Suprapubic skin (tissue), 4 donors: ENCODE measurements at places on chromosomes 2 and 18. TPM values are rescaled to one million over a fixed set of nuclear protein-coding genes. Genes with fewer than 3 reads are reported as not detected.

DNA sequence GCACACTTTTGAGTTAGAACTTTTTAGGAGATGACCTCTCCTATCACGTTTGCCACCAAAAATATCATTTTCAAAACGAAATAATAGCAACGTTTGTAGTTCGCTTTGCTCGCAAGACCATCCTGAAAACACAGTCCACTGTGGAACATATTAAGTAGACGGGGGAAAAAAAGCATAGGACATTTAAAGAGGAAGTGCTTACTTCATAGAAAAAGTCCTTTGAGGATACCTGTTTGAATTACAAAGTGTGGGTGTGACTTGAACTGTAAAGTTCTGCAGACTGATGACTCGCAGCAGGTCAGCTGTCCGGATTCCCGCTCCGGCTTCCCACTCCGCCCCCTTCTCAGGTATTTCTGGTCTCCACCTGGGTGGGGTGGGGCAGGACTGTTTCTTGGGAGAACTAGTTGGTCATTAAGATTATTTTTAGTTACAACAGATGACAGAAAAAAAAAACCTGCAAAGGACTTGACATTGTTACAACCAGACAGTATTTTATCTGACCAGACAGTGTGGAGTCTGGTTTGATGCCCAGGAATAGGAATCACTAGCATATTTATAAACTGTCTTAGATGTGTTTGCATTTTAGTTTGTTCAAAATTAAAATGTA, 13.3 kb downstream of the CNOT11 start:
- no peak for DNase-seq
- no peaks in the 10 kb centered on the region for H3K27me3 ChIP-seq
- H3K4me3 ChIP-seq = no peak overlapping the region

DNA sequence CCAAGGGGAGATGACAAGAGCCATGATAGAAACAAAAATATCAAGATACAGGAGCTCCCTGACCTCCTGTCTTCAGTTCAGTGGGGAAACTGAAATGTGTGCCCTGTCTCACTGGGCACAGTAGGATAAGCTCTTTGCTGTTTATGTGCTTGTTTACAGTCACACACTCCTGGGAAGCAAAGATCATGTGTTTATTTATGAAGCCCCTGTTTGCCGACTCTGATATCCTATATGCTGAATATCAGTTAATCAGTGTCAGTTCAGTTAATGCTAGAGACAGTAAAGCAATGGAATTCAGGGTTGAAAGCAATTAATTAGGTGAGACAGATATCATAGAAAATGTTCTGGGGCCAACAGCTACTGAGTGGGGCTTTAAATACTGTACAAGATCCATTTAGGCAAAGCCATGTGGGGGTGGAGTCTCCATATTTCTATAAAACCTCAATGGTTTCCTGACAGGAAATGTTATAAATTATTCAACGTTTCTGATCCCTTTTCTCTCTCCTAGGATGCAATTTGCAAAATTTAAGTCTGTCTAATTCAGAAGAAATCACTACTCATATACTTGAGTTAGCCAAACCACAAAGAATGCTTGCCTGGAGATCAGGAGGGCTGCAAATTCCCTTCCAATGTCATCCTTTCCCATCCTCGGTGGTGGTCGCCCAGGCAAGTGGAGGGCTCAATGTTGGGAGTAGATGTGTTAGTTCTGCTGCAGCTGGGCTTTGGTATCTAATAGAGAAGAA, 551.3 kb downstream of the CMPK2 start:
- DNase-seq = no peak
- no peaks in the 10 kb centered on the region for H3K36me3 ChIP-seq
- H3K27me3 ChIP-seq = peaks cover 3% of the 10 kb centered on the region
- H3K27ac ChIP-seq = no peak overlapping the region
- no peak overlapping the region for H3K4me3 ChIP-seq

- H3K4me3 ChIP-seq = no peak overlapping the region
- no peaks in the 10 kb centered on the region for H3K4me1 ChIP-seq
- H3K36me3 ChIP-seq = no peaks in the 10 kb centered on the region
- H3K27ac ChIP-seq = no peak overlapping the region
- DNase-seq = no peak
These were observed 15.3 kb downstream of the LGALSL start for GRCh38 chr2:64469261-64469660.

DNA sequence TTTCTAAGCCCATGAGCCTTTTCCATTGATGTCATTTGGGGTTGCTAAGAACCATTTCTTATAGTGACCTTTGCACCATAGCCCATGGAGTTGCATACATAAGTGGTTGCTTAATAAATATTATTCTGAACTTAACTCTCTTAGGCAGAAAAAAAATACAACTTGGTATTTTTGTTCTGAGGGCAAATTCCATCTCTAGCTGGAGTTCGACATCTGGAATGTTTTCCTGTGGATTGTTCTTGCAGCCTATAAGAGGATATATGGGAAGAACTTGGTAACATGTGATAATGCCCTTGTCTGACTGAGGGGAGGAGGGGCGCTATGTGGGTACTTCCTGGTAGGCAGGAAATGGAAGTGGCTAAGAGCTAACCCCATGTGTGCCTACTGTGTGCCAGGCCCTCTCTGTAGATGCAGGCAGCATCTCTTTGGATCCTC, 20.7 kb downstream of the IGFBP2 start:
- no peak overlapping the region for H3K27ac ChIP-seq
- H3K36me3 ChIP-seq = no peaks in the 10 kb centered on the region

DNA sequence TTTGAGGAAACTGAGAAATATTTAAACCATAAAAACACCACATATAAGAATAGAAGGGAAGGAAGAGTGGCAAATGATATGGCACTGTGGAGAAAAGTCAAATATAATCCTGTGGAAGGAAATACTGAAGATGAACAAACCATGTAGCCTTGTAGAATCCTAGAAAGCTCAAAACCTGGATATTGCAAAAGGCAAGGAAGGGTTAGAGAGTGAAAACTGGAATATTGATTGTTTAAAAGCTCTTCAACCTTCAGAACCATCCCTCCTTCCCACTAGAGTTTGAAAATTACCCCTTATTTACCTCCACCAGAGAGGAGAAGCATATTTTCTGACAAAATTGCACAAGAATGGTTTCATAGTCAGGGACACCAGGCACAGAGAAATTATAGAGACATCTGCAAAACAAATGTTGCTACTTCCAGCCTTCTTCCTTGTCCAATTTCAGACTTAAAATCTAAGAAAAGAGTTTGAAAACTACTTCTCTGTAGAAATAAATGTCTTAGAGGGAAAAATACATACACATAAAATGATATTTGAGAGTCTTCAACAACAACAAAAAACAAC, 48.0 kb downstream of the ANTXR1 start:
- H3K4me3 ChIP-seq = no peak overlapping the region
- no peaks in the 10 kb centered on the region for H3K27me3 ChIP-seq
- DNase-seq = no peak
- no peak overlapping the region for H3K27ac ChIP-seq
- H3K4me1 ChIP-seq = peaks cover 3% of the 10 kb centered on the region
- H3K36me3 ChIP-seq = no peaks in the 10 kb centered on the region

- no peak overlapping the region for H3K27ac ChIP-seq
- H3K27me3 ChIP-seq = no peaks in the 10 kb centered on the region
- H3K4me3 ChIP-seq = no peak overlapping the region
- H3K36me3 ChIP-seq = peaks cover 51% of the 10 kb centered on the region
- H3K4me1 ChIP-seq = no peaks in the 10 kb centered on the region
These were observed 19.8 kb downstream of the ARL5A start for GRCh38 chr2:151808258-151809072.

GRCh38 chr2:210363261-210363660, 48.3 kb upstream of the MYL1 start:
- H3K4me3 ChIP-seq = no peak overlapping the region
- H3K27ac ChIP-seq = no peak overlapping the region

CDK15 gene
- 0.13 TPM for total RNA-seq

ZAP70 gene
- 5.5 TPM for total RNA-seq

GCKR gene
- total RNA-seq = not detected

TMEM198 gene
- 1.9 TPM for total RNA-seq

COL4A4 gene
- 0.16 TPM for total RNA-seq

ASAP2 gene
- total RNA-seq = 54.6 TPM
